ENCODE measurements at places on chromosomes 4 and X.

DNA sequence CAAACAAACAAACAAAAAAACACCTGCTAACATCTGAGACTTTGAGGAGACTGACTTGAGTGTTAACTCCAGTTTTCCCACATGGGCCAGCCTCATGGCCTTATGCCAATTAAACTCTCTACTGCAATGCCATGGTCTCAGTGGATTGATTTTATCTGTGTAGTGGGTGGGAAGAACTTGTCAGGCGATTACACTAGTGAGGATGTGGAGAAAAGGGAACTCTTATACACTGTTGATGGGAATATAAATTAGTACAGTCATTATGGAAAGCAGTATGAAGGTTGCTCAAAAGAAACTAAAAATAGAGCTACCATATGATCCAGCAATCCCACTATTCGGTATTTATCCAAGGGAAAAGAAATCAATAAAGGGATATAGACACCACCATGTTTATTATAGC is 12.8 kb upstream of the XIAP start:
- DNase-seq: no peak

DNA sequence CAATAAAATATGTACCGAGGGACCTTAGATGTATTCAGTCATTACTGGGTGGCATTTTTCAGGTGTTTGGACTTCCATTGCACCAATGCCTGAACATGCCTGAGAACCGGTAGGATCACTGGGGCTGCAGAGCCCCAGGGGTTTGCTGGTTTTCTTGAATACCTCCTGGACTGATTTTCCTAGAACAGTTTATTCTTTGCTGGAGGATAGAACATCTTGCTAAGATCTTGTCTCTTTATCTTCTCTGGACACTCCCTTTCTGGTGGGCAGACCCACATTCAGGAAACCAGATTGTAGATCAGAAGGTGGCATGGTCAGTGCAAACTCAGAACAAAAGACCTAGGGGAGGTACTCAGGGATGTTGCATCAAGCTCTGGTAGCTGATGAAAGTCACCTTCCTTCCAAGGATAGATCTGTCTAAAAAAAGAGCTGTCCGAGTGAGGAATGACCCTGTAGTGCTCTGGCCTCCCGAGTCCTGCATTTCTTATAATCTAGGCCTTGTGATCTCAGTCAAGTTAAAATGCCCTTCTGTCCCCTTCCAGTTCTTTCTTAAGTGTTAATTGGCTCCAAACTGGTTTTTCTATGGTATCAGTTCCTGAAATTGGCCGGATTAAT is 84.8 kb downstream of the CLDN34 start:
- DNase-seq: no peak

GRCh38 chr4:138062929-138063328 is 179.2 kb downstream of the SLC7A11 start:
- DNase-seq: no peak

- DNase-seq: no peak
Observed at GRCh38 chr4:21117541-21118180, 417.4 kb downstream of the PACRGL start.

GRCh38 chr4:78622253-78622979 is 70.8 kb downstream of the ANXA3 start:
- peak; percentile 19 for DNase-seq

GRCh38 chr4:70760662-70761061 is 38.9 kb downstream of the RUFY3 start:
- DNase-seq: no peak

GRCh38 chr4:24984602-24985532 is 45.9 kb downstream of the LGI2 start:
- no peak for DNase-seq

DNA sequence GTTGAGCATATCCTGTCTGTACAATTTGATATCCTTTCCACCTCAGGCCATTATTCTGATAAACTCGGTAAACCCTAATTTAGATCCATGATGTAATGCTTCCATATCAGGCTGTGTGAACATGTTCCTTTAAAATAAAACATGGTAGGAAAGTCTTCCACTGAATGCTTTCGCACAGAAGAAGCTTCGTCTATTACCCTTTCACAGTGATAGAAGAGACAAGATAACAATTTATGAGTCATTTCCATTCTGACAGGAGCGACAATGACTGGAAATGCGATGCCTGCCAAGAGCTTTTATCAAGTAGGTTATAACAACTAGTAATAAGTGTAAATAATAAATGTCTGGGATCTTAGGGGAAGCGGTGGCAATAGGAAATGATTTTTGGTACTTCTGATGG is 98.8 kb downstream of the TTC29 start:
- no peak for DNase-seq

- DNase-seq: no peak
Observed at GRCh38 chr4:179762840-179763239, 2320.6 kb upstream of the AGA start.

- DNase-seq: no peak
Observed at GRCh38 chr4:183986971-183987946, 82.2 kb downstream of the STOX2 start.

DNA sequence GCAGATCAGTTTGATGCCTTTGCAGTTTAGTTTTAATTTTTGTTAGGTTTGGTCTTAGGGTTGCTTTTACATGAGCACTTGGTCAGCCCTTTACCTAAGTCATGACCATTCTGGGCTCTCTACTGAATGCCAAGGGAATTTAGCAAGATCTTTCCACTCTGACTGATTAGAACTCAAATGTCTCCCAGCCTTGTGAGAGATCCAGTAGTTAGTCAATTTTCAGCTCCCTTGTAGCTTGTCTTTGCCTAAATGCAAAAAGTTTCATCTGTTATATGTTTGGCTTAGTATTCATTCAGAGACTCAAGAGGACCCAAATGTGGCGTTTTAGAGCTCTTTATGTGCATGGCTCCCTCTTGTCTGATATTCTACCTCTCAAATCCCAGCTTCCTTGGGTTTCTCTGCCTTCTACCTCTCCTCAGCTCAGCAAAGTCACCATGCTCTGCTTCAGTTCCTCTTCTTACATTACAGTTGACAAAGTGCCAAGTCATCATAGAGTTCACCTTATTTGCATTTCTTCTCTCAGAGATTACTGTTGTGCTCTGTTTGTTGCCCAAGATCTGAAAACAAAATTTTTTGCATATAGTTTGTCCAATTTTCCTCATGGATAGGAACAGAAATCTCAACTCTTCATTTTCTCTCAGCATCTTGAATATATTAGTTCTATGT is 17.5 kb upstream of the JAKMIP1 start:
- DNase-seq: no peak

GRCh38 chr4:26372525-26373172 is 51.8 kb downstream of the RBPJ start:
- DNase-seq: peak; percentile 76

GRCh38 chrX:27966492-27966891 is 14.8 kb downstream of the DCAF8L1 start:
- DNase-seq: no peak

DNA sequence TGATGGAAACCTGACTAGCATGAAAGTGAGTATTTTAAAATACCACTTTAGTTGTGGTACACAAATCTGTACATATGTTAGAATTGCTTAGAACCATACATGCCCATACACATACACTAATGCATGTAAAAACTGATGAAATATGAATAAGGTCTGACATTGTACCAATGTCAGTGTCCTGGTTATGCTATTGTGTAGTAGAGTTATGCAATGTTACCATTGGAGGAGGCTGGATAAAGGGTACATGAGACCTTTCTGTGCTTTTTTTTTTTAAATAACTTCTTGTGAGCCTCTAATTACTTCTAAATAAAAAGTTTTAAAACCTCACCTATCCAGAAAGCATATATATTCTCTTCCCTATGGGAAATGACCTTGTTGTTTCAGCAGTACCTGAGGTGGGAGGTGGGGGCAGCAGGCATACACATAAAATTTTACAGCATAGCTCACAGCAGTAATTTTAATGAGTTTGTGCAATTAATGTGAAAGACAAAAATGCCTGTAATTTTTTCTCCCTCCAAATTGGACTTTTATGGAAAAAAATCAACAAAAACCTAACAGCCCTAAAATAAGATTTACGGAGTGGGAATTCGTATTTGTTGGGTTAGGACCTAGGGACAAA is 97.6 kb downstream of the RAP1GDS1 start:
- no peak for DNase-seq

DNA sequence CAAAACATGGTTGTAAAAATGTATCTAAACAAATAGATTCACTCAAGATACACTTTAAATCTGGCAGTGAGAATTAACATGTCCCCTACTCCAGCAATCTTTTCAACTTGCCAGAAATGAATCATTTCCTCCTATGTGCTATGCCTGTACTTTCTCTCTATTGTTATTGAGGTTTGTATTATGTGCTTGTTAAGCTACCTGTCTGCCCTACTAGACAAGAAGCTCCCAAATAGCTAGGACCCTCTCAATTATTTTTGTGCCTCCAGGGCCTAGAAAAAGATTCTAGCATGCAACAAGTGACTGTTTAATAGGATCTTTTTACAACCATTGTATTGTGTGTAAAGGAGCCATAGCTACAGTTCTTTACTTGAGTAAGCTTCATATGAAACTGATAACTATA is 3.5 kb upstream of the SAP30 start:
- no peak for DNase-seq

GRCh38 chr4:148021686-148022085 is 289.8 kb downstream of the ARHGAP10 start:
- no peak for DNase-seq

GRCh38 chr4:151991001-151991883 is 230.4 kb upstream of the GATB start:
- no peak for DNase-seq

DNA sequence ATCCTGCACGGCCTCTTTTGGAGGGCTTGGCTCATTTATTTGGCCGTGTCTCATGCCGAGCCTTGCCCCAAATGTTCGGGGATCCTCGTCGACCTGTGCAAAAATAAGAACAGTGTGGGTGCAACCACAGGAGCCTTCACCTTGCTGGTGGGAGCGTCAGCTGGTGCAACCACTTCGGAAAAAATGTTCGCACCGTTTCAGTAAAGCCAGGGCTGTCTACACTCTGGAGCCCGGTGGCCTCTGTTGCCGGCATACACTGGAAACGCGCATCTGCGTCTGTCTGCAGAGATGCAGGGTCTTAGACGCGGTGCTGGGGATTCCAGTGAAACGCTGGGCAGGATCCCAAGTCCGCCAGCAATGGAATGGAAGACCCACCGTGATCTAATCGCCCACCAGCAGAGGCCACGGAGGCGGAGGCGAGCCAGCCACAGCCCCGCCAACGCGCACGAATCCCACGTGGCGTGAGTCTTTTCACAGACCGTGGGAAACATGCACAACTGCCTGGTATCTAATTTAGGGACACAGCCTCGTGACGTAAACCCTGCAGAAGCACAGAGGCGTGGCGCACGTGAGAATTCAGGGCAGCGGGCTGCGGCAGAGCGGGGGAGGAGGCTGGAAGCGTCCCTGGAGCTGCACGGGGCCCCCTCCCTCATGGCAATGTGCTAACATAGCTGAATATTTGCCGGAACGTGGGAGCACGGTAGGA is 13.8 kb upstream of the MXD4 start:
- DNase-seq: no peak

- DNase-seq: no peak
Observed at GRCh38 chr4:94814237-94814636, 56.5 kb downstream of the BMPR1B start.

DNA sequence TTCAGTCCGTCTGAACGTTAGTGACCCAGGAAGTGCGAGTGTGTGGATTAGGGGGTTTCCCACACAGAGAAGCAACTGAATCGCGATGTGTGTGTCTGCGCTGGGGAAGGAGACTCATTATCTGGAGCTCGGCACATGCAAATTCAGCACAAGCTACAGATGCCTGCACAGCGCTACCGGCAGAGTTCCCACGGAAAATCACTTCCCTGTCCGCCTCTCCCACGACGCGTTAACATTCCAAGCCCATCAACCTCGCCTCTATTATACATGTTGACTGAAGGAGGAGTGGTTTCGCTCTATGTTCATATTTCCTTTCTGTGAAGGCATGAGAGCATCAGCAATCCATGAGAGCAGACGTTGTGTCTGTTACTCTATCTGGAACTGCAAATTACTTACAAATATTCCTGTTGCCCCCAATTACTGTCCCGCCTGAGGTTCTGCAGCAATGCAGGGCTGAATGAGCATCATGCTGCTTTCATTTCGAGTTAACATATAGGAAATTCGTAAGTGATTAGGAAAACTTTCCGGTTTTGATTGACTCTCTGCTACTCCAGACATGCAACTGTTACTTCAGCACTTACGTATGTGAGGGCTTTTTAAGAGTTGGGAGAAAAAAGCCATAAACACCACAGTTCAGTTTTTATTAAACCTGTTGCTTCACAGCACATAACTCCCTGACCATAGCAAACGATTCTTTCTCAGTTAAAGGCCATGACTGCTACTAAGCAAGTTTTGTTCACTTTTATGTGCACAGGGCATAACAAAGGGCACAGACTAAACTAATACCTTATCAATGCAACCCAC is 15.0 kb upstream of the MTNR1A start:
- no peak for DNase-seq

DNA sequence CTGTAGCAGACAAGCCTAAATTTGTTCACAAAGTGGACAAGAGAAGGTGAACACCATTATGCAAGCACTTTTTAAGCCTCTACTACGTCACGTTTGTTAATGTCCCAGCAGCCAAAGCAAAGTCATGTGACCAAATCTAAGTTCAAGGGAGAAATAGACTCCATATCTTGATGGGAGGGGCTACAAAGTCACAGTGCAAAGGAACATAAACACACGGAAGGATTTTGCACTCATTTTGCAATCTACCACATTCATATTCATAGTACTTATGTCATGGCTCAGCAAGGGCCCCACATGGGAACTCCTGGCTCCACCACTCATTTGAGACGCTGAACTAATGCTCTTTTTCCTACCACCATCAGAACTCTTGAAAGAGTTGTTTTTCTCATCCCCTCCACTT is 139.0 kb upstream of the JADE1 start:
- DNase-seq: no peak

DNA sequence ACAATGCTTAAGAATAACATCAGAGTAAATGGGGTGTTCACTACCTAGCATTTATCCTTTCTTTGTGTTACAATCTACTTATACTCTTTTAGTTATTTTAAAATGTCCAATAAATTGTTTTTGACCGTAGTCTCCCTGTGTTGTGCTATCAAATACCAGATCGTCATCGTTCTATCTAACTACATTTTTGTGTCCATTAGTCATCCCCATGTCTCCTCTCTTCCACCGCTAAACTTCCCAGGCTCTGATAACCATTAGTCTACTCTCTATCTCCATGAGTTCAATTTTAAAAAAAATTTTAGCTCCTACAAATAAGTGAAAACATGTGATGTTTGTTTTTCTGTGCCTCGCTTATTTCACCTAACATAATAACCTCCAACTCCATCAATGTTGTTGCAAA is 381.9 kb downstream of the PRDM5 start:
- DNase-seq: no peak

- DNase-seq: no peak
Observed at GRCh38 chrX:85569096-85569495, 189.6 kb upstream of the POF1B start.

GRCh38 chr4:140603286-140603685 is 34.5 kb upstream of the UCP1 start:
- DNase-seq: no peak

DNA sequence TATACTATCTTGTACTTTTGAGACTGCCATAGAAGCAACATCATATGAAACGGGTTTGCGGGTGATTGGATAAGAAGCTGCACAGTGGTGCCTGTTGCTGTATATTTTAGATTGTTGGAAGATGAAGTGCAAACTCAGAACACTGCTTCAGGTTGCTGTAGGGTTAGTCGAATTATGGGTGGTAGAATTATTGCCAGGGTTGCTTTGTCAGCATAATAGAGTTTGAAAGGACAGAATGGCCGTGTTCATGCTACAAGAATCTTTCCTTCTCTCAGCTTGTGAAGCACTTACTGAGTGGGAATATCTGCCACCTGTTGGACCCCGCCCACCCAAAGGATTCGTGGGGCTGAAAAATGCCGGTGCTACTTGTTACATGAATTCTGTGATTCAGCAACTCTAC is 115.5 kb downstream of the USP9X start:
- DNase-seq: no peak

Measured in HFF-Myc (cell line).